ENCODE measurements at places on chromosomes 2 and 18.

GRCh38 chr18:62165583-62165982 lies 21.3 kb downstream of the PIGN start:
- no peak for DNase-seq

DNA sequence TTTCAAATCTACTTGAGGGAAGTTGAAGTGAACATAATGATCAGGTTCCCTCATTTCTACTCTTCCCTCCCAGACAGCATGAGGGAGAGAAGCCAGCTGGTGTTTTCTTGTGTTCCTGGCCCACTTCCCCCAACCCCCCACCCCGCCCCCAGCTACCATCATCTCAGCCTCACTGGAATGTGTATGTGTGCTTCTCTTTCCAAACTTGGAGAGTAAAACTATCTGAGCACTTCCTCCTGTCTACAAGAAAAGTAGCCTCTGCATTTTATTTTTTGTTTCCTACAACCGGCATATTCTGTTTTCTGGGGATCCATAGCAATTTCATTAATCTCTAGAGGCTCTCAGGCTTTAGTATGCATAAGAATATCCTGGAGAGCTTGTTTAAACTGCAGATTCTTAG lies 53.6 kb upstream of the GRHL1 start:
- DNase-seq, result no peak

DNA sequence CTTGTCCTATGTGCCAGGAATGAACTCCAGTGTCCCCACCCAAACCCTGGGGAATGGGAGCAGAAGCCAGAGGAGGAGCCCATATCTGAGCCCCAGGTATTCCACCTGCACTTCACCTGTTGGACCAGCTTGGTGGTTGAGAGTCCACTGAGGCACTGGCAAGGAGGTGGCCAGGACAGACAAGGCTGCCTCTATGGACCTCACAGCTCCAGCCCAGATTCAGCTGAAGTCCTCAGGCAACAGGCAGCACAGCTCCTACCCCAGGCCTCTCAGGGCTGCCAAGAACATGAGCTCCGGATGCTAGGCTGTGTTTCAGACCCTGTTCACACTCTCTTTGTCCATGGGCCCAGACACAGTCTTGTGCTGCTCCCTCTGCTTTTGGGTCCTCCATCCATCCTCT lies 2.9 kb upstream of the IL1F10 start:
- no peak for DNase-seq

GRCh38 chr2:200509235-200509611 lies 645 bp downstream of the KCTD18 start:
- DNase-seq, result no peak

- DNase-seq, result no peak
These were observed 31.3 kb downstream of the SP140L start for GRCh38 chr2:230358305-230358704.

GRCh38 chr2:201978986-201979385 lies 54.7 kb upstream of the FZD7 start:
- DNase-seq, result no peak

DNA sequence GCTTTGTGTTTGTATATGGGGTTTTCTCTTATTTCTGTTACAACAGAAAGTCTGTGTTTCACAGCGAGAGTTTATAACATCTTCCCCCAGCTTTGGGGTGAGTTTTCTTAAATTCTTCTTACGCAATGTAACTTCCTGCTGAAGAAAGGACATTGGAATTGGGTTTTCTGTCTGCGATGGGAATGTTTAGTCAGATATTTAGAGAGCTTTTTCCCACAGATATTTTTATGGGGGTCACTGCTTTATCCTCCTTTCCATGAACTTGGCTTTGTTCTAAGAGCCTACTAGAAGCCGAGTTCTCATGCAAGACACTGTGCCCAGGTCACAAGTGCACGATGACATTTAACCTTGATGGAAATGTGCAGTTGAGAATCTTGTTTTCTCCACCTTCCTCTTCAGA lies 22.1 kb downstream of the B3GNT2 start:
- DNase-seq, result no peak

Measured in CD4-positive, alpha-beta T cell treated with Interleukin-4 for 4 hours (primary cell).